Inflammatory macrophage (primary cell): ENCODE measurements at places on chromosomes 5 and 9.

- DNase-seq: no peak
Observed at GRCh38 chr5:152673601-152674000, 268.5 kb upstream of the NMUR2 start.

- DNase-seq: peak; percentile 46
Observed at GRCh38 chr5:81425569-81425968, 31.6 kb upstream of the ACOT12 start.

- no peak for DNase-seq
Observed at GRCh38 chr5:38725371-38725865, 120.4 kb upstream of the OSMR start.

GRCh38 chr9:111599955-111600343 lies 502 bp upstream of the PTGR1 start:
- no peak for DNase-seq

DNA sequence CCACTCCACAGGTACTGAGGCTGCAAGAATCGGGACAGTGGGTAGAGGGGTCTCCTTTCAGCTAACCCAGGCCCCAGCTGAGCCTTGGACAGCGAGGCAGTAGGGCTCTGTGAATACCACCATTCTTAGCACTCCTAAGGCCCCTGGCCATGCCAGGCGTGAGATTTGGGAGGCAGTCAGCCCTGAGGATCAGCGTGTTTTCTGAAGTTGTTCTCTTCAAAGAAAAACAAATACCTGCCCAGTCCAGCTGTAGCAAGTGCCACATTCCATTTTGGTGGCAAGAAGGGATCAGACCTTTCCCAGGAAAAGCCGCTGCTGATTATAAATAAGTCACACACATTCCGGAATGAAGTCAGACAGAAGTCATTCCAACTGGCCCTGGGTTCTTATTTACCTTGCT lies 47.8 kb downstream of the RALGPS1 start:
- DNase-seq: no peak

- no peak for DNase-seq
Observed at GRCh38 chr5:22070186-22070728, 782.9 kb downstream of the CDH12 start.

DNA sequence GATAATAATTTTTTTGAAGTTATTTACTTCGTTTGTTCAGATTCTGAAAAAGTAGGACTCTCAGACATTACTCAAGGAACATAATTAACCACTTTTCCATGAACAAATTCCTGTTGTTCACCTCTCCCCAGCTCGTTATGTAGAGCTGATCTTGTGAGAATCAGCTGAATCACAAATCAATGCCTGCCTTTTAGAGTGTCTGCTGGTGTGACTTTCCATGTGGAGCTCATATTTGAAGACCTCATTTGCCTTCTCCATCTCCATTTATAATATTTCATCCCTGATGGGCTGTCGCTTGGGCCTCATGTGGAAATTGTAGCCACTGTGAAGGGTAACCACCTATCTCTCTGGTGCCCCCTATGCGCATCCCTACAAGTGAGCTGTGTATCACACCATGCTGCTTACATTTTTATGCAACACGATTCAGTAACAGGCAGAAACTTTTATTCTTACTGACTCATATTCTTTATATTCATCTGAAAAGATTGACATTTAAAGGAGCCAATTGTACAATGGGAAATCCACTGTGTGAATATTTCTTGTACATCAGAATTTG lies 111.3 kb downstream of the STK32A start:
- no peak for DNase-seq
